IPS-NIHi11 (cell line): ENCODE measurements at places on chromosomes 1 and 21.
A peak's percentile ranks its signal among the peaks of the same experiment; 100 is the strongest.

- DNase-seq, result no peak
Observed at GRCh38 chr1:81662913-81663526, 137.7 kb upstream of the ADGRL2 start.

GRCh38 chr1:90778486-90778885 lies 61.4 kb upstream of the BARHL2 start:
- no peak for DNase-seq

DNA sequence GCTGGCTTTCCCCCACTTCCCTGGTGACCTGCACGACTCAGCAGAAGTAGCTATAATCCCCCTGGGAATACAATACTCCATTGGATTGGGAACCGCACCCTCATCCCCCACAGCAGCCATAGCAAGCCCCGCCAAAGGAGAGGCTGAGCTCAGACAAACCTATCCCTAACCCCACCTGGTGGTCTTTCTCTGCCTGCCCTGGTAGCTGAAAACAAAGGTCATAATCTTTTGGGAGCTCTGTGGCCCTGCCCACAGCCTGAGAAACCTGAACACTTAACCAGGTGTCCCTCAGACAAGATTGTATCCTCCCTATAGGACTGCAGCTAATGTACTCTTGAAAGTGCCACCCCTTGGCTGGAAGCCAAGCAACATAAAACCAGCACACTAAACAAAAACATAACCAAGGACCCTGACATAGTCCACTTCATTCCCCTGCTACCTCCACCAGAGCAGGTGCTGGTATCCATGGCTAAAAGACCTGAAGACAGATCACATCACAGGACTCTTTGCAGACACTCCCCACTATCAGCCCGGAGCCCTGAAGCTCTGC lies 71.6 kb upstream of the RUNX1 start:
- DNase-seq, result no peak

DNA sequence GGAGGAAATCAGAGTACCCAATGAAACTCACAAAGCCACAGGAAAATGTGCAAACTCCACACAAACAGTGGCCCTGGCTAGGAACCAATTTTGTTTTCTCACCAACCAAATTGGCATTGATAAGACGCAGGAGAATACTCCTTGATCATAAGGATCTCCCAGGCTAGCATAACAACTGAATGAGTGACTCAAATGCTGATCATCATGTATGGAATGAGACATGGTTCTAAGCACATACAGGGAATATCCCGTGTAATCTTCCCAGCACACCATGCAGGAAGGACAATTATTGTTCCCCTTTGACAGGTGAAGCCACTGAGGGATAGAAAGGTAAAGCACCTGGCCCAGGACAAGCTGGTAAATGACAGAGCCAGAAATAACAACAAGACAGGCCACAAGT lies 180.0 kb upstream of the DUSP10 start:
- DNase-seq, result no peak

DNA sequence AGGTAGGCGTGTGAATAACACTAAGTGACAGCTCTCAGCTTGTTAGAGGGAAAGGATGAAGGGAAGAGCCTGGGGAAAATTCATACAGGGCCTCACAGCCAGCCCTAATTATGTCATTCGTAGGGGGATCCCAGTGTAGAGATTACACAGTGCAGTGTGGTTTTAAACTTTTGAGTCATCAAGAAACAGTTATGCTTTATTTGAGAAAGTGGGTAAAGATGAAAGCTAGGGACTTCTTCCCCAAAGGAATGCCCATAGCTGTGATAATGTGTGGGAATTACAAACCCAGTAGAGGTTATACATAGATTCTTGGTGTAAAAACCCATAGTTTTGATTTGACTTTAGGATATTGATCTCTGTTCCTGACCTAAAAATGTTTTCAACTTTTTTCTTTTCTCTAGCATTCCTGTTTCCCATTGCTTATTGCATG lies 1.9 kb downstream of the TTF2 start:
- DNase-seq, result no peak

- peak; percentile 17 for DNase-seq
Observed at GRCh38 chr1:87805666-87806378, 477.1 kb downstream of the LMO4 start.

GRCh38 chr1:201069636-201070035 lies 42.6 kb downstream of the CACNA1S start:
- peak; percentile 42 for DNase-seq

DNA sequence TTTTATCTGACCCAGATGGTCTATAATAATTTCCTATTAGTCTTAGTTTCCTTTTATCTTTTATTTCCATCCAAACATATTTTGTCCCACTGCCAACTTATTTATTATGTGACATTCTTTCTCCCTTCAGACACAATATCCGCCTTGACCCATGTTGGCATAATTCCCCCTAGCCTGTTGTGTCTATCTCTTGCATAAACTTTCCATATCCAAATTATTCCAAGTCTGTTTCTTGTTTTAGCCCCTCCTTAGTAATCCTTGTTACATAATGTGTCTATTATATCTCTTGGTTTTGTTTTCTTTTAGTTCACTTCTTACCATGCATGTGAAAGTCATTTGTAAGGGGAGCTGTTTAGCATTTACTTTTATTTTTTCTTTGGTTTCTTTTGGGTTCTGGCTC lies 81.6 kb upstream of the CACHD1 start:
- DNase-seq, result no peak

DNA sequence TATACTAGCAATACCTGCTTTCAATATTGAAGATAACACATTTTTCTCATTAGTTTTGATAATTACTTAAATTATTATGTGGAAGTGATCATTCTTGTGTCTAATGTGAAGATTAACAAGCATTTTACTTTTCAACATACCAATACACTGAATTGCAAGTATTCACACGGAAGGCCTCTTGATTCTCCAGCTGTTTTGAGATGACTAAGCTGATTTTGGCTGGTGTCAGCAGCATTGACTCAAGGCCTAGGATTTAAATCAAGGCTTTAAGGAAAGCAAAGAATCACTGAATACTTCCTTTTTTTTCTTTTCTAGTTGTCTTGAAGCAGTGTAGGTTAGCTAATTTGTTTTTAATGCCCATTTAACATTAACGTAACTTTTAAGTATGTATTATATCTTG lies 373.7 kb downstream of the SRGAP2C start:
- no peak for DNase-seq

- no peak for DNase-seq
Observed at GRCh38 chr1:8641377-8641997, 176.0 kb downstream of the RERE start.

DNA sequence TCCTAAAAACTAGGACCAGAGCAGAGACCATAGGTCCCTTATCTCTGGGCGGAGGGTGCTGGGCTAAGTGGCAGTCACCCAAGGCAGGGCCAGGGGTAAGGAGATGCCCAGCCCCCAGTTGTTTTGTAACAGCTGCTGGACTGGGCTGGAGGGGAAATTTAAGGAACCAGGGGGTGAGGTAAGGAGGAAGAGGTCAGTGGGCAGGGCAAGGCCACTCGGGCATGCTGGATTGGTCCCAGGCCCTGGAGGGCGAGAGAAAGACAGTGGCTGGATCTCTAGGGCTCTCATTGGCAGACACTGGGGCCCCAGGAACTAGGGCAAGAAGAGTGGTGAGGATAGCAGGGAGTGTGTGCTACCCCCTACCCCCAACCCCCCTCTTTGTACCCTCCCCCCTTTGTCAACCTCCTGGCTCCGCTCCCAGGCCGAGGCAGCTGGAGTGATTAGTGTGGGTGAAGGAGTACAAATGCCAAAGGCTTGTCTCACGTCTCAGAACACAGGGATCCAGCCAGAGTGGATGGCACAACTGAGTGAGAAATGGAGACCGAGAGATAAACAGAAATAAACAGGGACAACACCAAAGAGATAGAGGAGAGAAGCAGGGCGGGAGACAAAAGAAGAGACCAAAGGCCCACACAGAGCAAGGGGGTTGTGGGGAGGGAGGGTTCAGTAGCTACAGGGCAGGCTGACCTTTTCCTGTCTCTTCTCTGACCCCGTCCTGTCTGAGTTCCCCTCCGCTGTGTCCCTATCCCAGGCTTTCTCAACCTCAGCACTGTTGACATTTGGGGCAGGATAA lies 20.5 kb upstream of the THRAP3 start:
- DNase-seq, result no peak

DNA sequence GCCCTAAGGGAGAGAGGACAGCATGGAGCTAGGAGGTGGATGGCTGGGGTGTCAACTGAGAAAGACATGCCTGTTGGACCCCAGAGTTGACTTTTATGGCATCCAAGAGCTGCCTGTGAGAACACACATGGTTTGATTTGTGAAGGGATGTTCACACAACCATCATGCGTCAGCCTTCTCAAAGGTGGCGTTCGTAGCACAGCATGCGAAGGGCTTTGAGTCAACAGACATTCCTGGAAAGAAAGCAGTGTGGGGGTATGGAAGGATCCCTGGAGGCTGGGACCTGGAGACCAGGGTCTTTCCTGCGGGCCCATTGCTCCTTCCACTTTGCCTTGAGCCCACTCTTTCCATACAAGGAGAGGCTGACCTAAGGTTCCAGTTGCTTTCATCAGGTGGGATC lies 6.4 kb upstream of the WNT3A start:
- no peak for DNase-seq

DNA sequence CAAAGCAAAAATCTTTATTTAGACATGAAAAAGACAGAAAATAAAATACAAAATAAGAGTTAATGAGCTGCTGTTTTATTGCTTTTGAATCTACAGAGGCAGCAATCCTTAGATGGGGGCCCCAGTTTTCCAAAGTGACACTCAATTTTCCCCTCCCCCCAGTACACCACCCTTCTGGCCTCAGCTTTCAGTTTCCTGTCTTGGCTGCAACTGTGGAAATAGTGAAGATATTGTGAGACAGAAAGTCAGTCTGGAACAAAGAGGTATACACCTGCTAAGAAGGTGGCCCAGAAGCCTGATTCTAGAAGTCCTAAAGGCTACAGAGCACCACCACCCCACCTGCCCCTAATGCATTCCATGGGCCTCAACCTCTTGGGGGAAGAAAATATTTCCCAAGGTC lies 1.1 kb upstream of the MTMR11 start:
- no peak for DNase-seq

GRCh38 chr1:175186433-175187160 lies 6.0 kb downstream of the KIAA0040 start:
- no peak for DNase-seq

GRCh38 chr1:167658574-167659328 lies 28.7 kb downstream of the RCSD1 start:
- DNase-seq, result no peak

DNA sequence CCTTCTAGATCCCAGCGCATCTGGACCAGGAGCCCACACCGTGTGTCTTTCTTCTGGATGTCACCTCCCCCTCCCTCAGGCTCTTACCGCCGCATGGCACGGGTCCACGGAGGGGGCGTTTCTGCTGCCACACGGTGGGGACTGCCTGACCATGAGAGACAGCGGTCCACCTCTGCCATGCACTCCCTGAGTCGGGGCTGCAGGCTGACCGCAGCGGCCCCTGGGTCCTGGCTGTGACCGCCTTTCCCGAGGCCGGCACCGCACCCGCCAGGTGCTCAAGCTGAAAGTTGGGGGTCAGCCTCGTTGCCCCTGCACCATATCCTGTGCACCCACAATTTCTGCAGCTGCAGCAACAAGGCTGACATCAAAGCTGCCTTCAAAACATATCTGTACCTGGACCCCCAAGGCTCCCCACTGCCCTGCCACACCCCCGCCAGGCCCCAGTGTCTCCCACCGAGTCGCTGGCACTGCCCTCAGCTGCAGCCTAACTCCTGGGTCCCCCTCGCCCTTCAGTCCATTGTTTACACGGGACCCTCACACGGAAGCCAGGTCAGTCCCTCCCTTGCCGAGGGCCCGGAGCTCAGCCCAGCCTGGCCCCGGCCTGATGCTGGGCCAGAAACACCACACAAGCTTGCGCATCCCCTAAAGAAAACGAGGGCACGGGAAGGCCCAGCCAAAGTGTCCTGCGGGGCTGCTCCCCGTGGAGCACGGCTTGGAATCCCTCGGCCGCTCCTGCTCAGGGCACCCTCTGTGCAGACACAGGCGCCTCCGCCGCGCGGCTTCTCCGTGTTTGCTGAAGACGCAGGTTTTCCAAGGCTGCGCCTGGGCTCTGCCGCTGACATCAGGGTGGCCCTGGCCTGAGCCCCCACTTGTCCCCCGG lies 51.9 kb downstream of the MORN1 start:
- DNase-seq, result no peak

- no peak for DNase-seq
Observed at GRCh38 chr1:96039910-96040309, 681.7 kb upstream of the PTBP2 start.

DNA sequence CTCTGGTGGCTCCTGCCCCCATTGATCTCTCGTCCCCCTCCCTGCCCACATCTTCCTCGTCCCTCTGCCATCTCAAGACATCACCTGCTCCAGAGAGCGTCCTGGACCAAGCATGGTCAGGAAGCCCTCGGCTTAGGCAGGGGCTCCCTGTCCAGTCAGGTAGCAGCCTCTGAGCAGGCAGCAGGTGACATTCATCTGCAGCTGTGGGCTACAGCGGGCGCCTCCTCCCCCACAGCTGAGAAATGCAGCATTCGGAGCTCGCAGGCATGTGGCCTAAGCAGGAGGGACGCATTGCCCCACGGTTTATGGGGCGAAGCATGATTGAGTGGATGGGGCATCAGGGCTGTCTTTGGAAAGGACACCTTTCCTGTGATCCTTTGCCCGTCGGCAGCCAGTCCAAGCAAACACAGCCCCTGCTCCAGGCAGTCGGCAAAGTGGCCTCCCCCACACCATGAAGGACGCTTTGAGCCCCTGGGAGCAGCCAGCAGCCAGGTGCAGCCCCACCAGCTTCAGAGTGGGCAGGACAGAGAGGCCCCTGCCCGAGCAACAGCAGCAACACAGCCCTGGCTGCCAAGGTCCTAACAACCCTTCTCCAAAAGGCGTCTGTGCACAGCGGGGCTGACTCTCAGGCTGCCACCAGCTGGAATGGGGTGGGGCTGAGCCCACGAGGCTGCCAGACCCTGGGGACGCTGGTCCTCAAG lies 234.1 kb upstream of the VAMP3 start:
- DNase-seq, result no peak

- no peak for DNase-seq
Observed at GRCh38 chr1:30662291-30662840, 61.0 kb downstream of the MATN1 start.

DNA sequence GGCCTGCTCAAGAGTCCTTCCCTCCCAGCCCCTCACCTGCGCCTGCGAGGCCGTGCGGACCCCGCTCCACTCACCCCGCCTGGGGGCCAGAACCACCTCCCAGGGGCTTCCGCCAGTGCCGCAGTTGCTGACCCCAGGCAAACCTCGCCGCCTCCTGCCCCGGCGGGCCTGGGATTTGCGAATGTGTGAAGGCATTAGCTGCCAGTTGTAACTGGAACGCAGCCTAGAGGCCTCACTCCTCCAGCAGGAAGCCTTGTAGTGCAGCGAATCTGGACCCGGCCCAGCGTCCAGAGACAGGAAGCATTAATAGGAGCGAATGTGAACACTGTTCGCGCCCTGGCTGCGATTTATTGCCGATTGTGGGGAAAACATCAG lies 140.9 kb upstream of the ARHGEF16 start:
- DNase-seq, result peak; percentile 69

- no peak for DNase-seq
Observed at GRCh38 chr21:34649400-34649799, 19.4 kb upstream of the CLIC6 start.

GRCh38 chr1:34918386-34918976 lies 11.0 kb downstream of the DLGAP3 start:
- DNase-seq, result no peak
